CD4-positive, alpha-beta T cell treated with Interleukin-6 at 100 ng/mL for 8 hours (primary cell): ENCODE measurements at places on chromosomes 6 and 20.

GRCh38 chr6:37630281-37630799 lies 67.3 kb downstream of the MDGA1 start:
- no peak for DNase-seq

DNA sequence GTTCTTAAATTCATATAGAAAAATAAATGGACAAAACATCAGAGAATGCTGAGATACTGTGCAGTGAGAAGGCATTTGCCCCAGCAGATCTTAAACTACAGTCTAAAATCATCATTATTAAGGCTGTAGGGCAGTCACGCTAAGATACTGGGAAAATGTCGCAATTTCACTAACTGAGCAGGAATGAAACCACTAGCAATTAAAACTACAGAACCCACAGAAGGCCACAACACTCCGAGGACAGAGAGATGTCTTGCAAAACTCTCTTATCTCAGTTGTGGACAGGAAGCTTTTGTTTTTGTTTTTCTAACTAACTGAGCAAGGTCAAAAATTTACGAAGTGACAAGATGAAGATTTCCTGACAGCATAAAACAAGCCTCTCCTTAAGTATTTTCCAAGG lies 18.2 kb downstream of the GNAS-AS1 start:
- DNase-seq = no peak

DNA sequence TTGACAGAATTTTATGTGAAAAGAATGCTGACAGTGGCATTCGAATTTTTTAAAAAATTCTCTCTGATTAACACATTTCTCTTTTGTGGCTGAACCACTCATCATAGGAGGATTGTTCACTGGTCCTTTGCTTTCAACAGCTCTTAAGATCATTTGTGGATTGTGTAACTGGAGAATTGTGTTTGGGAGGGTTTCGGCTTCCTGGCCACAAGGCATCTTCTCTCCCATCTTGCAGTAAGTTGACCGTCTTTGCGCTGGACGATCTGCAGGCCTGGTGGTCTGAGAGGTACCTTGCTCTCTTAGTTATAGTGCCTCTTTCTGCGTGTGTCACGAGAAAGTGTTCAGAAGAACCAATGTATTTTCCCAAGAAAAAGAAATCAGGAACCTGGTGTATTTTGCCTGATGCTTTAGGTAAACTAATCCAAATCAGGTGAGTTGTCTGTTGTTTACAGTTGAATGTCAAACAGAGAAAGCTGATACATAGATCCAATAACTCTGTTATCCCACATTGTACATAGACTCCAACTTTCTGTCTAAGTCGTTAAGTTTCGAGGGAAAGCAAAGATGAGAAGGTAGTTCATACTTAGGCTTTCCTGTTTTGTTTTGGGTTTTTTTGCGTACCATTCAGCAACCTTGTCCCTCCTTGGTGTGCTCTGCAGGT lies 14.8 kb upstream of the EXOC2 start:
- no peak for DNase-seq

DNA sequence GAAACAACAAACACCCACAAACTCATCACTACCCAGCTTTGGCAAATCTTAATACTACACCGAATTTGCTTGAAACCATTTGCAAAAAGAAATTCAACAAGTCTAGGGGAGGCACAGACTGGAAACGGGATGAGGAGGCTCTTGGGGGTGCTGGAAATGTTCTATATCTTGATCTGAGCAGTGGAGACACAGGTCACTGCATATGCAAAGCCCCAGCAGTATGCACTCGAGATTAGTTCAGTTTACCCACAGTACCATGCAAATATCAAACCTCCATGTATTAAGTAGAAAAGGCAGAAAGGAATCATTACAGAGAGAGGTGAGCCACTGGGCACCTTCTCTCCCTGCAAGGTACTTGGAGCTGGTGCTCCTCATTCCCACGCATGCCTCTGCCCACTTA lies 75.9 kb downstream of the PREX1 start:
- DNase-seq = no peak

DNA sequence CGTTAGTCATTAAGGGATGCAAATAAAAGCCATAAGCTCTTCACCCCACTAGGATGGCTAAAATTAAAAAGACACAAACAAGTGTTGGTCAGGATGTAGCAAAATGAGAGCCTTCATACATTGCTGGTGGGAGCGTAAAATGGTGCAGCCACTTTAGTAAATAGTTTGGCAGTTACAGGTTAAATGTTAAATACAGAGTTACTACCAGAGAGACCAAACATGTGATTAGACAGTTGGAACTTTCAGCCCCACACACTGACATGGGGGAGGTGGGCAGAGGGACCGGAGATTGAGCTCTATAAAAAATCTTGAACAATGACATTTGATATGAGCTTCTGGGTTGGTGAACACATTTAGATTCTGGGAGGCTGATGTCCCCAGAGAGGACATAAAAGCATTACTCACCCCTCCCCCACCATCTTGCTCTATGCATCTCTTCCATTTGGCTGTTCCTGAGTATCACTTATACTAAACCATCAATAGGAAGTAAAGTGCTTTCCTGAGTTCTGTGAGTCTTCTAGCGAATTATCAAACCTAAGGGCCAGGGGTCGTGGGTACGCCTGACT lies 20.4 kb upstream of the ZNF318 start:
- DNase-seq = no peak

GRCh38 chr20:7452890-7453289 lies 487.4 kb downstream of the HAO1 start:
- DNase-seq = no peak

DNA sequence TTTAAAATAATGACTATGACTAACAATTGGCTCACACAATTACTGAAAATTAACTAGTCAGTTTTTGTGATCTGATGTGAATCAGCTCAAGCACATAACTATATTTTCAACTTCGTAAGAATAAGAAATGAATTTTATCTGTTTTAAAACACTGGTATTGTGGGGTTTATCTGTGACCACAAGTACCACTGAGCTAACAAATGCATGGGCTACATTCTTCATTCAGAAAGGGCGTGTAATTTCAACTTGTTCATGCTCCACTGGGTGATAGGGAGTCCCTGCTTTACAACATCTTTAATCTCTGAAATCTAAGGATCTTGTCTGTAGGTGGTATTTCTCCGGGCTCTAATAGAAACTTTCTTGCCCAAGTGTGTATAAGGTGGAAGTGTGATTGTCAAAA lies 1311.5 kb upstream of the GJE1 start:
- no peak for DNase-seq
